Activated CD4-positive, alpha-beta T cell treated with anti-CD3 and anti-CD28 coated beads, Interleukin-2, amount 50 U/mL, for 48 hours (primary cell): ENCODE measurements at places on chromosomes 12 and 14.
A peak's percentile ranks its signal among the peaks of the same experiment; 100 is the strongest.

DNA sequence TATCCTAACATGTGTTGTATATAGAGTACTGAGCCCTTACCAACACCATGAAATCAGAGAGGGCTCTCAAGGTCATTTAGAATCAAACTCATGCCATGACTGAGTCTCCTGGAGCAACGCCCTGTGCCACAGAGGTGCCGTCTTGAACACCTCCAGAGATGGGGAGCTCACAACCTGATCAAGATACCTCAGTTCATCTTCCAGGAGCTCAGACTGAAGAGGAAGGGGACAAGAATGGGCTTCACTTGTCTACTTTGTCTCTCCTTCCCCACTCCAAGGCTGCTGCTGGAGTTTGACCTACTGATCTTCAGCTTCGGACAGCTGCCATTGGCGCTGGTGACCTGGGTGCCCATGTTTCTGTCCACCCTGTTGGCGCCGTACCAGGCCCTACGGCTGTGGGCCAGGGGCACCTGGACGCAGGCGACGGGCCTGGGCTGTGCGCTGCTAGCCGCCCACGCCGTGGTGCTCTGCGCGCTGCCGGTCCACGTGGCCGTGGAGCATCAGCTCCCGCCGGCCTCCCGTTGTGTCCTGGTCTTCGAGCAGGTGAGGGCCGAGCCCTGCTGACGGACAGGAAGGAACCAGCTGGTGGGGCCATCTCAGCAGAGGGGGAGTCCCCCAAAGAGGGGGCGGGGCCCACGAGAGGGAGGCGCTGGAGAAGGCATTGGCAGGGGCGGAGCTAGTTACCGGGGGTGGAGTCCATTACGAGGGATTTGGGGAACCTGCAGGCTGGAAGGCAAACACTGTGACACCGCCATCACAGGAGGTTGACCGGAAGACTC lies 12.0 kb downstream of the SOAT2 start:
- no peak for DNase-seq

GRCh38 chr14:104530646-104531045 lies 48.9 kb upstream of the C14orf180 start:
- no peak for DNase-seq

DNA sequence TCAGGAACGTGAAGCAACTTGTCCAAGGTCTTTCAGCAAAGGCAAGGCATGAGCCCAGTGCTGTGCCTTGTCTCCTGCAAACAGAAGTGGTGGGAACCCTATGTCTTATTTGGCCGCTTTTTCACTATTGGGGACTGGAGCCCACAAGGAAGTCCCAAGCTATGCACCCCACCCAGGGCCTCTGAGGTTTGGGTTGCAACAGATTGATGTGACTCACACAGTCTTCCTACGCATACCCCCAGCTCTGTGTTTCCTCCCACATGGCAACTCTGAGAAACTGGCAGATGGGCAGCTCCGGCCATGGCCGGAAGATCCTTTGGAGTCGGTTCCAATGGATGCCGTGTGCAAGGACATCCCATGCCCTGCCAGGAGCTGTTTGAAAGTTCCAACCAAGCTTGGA lies 28.3 kb upstream of the CMKLR1 start:
- DNase-seq = no peak

DNA sequence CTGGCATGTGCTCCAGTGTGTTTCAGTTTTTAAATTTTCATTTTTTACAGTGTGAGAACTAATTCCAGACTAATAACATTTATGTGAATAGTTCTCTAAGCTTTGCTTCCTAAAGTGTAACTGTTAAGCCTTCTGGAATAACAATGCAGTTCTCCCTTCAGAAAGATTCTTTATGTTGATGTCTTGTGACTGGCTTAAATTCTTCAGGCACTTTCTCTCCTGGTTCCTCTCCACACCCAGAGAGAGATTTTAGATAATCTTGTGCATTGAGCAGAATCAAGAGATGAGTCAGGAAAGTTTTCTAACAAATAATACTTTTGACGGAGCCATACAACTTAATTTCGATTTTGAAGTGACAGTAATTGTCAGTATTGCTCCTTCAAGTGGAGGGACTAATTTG lies 118.5 kb downstream of the RAD51B start:
- no peak for DNase-seq

DNA sequence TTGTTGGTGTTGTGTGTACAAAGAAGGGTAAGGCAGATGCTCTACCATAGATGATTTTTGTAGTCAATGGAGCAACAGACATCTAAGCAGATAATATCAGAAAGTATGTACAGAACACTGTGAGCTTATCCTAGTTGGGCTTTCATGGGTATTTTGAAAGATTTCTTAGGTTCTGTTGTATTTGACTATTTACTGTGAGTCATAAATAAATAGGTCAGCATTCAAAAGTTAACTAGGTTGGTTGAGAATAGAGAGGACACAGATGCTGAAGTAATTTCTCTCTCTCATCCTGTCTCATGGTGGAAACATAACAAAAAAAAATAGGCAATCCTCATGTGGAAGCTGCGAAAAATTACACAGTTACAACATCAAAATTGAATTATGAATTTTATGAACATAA lies 413.5 kb downstream of the CCDC91 start:
- DNase-seq = no peak

DNA sequence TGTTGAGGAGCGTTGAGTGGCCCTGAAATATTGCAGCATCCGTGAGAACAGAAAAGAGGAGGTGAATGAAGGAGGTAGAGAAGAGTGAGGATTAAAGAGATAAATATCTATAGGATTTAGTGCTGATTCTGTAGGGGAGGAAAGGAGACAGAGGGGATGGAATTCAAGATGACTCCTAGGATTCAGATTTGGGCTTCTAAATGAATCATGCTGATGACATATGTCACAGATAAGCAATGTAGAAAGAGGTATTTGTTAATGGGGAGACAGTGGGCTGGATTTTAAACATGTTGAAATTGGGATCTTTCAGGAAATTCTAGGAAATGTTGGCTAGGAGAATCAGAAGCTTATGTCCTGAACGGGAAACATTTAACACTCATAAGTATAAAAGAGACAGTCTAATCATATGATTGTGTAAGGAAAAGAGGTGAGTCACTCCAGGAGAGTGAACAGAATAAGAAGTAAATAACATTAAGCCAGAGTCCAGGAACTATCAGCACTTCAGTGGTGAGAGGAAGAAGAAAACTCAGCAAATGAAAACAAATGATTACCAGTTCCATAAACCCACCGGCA lies 58.1 kb upstream of the DIO2 start:
- no peak for DNase-seq

DNA sequence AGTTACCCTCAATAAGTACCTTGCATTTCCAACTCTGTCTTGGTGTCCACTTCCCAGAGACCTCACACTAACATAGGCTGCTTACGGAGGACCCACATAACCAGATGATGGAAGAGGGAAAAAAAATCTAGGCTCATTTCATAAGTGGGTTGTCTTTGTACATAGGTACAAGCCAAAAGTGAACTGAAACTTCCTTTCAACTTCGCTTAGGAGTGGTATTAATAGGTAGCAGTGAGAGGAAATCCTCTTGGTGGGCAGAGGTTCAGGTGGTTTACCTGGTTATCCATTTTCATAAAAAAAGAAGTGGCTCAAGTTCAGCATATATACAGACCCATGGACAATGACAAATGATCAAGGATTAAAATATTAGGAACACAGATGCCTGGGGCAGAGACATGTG lies 35.8 kb upstream of the RNU6-7 start:
- DNase-seq = no peak

DNA sequence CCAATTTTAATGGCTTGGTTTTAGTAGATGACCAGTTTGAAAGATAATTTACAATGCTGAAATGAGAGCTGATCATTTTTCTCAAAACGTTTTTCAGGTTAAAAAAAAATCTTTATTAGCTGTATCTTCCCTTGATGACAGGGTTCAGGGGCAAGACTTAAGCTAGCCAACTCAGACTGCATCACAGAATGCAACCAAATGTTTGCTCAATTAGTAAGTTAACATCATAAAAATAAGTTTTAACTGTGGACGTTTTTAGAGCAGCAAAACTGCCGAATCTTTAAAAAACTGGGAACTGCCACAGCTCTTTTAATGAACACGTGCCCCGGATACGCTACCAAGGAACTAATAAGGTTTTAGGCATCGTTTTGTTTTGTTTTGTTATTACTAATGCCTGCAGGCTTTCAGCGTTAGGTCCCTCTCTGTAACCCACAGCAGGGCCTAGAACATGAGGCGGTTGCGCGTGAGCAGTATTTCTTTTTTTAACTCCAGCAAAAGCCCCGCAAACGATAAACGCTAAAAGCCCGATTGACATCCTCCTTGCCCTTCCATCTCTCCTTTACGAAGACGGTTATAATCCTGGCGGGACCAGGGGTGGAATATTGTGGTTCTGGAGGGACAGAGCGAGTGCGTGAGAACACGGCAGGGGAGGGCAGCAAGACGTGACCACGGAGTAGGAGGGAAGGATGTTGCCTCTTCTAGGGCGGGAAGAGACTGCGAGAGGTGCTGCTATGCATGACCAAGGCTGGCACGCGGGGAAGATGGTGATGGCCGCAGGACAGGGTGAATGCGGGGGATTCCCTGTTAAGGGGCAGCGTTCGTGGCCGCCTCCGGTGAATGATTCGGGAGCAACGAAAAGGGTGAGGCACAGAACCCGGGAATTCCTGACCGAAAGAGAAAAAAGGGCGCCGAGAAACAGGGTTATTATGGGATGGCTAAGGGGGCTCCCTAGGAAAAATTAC lies 652 bp downstream of the SUPT16H start:
- peak; percentile 69 for DNase-seq

DNA sequence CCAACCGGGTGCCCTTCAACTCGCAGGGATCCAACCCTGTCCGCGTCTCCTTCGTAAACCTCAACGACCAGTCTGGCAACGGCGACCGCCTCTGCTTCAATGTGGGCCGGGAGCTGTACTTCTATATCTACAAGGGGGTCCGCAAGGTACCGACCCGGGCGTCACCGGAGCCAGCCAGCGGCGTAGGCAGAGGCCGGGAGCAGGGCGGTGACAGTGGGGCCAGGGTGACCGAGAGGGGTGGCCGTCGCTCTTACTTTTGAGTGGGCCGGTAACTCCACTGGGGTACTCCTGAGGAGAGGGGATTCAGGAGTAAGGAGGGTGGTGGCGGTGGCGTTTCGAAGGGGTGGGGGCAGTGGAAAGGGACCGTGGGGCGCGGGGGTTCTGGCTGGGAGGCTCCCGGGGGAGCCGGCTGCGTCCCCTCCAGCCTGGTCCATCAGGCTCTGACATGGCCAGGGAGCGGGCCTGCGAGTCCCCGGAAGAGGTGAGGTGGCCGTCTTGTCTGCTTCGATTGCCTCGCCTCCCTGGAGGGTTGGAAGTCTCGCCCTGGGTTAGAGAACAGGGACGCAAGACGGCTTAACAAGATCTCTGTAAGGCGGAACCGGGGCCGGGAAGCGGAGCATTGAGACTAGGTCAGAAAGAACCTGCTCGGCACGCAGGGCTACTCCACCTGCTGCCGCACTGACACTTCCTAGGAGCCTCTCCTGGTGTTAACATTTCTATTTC lies 491 bp downstream of the WDR20 start:
- peak; percentile 44 for DNase-seq

DNA sequence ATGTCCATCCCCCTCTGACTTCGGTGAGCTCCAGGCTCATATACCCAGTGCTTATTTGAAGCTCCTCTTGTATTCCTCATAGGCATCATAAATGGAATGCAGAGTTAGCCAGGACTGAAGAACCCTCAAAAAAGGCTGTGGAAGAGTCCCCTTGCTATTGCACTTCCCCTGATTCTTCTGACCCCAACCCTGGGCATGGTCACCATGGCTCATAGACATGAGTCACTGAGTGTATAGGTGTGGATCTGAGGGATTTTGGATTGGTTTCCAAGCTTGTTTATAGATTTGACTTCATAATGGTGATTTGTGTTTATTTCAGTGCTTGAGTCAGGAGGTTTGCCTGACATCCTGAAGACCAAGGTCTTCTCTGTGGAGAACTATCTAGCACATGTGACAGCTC lies 98.4 kb upstream of the SLC38A2 start:
- DNase-seq = no peak

DNA sequence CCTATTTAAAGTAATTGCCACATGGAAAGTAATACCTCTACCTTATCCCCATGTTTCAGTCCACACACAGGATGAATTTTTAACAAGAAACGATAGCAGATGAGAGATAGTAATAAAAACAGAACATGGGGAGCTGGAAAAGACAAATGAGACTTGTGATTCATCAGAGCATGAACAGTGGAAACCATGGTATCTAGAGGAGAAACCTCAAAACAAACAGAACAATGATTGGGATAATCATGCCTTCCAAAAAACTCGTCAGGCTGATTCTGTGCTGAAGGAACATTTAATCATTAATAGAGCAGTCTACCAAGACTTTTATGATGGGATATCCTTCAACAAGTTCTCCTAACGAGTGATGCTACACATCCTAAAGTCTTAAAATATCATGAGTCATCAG lies 1390.7 kb downstream of the FSCB start:
- no peak for DNase-seq

DNA sequence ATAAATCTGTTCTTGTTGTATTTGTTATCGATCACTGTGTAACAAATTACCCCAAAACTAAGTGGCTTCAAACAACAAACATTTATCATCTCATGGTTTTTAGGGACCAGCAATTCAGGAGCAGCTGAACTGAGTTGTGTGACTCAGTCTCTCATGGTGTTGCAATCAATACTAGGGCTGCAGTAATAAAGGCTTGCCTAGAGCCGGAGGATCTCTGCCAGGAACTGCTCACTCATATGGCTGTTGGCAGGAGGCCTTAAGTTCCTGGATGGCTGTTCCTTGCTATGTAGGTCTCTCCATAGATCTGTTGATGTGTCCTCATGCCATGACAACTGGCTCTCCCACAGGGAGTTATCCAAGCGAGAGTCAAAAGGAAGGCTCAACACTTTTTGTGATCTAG lies 3.8 kb upstream of the PSMC6 start:
- DNase-seq = no peak

- no peak for DNase-seq
Measured at GRCh38 chr12:44930972-44931600, 55.0 kb upstream of the NELL2 start.

DNA sequence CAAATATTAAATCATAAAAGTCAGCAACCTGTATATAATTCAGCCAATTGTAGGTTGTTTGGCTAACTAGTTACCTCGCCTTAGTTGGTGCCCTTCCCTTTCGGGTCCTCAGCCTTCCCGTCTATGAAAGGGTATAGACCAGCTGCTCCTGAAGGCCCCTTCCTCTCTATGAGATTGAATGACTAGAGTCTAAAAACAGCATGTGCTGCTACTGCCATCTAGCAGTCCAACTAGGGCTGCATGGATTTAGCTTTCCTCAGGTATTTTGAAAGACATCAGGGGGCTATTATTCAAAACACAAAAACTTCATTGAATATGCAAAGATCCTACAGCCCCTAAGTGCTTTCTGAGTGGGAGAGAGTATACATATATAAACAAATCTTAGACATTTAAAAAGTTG lies 37.0 kb upstream of the TMEM263 start:
- DNase-seq = no peak

DNA sequence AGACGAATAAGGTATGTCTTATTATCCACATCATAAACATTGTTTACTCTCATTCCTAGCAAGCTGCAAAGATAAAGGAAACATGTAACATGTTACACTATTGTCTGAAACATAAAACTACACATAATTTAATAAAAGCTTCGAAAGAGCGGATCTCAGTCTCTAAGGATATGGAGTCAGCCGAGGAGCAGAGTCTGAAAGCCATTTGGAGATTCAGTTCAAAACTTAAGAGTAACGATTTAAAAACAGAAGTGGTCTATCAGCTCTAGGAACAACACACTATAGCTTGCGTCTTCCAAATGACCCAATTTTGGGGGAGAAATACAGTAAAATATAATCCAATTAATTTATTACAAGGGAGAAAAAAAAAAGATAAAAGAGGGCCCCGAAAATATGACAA lies 775 bp downstream of the NEMF start:
- DNase-seq = no peak

- DNase-seq = no peak
Measured at GRCh38 chr14:83071888-83072501, 1538.3 kb upstream of the SEL1L start.
